GM12878 (cell line): ENCODE measurements at places on chromosomes 5 and 9.

- DNase-seq, result no peak
These were observed 831 bp downstream of the RMRP start for GRCh38 chr9:35656831-35657545.

DNA sequence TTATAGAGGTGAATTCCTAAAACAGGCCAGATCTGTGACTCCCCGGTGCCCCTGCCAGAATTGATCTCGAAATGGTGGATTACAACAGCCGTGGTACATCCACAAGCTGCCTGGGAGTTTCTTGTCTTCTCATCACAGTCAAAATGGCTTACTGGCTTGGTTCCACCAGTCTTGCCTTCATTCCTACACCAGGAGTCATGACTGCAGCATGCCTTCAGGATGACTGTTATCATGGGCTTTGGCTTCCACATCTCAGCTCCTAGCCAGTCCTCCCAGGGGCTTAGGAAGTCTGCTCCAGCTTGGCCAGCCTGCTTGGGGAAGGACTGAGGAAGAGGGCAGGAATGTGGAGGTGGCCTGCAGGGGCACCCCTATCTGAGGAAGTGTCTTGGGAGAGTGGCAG is 132.9 kb upstream of the NR3C1 start:
- DNase-seq, result no peak

DNA sequence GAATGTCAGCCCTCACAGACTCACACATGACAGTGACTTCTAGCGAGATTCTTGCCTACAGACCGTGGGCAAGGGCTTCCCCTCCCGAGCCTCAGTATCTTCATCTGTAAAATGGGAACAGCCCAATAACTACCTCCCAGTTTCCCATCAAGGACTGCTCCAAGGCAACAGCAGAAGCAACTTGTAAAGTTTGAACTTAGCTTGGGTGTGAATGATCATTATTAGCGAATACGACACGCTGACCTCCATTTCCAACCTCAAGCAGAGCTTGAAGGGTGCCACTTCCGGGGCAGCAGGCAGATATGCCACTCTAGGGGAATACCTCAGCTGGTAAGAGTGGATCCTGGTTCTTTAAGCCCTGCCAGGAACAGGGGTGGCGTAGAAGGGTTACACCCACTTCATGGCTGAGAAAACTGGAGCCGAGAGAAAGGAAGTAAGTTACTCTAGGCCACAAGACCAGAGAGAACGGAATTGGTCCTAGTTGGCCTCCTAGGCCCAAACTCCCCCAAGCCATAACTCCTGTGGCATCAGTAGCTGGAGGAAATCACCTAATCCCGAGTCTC is 2.0 kb downstream of the RNF44 start:
- DNase-seq, result peak; percentile 46

GRCh38 chr9:104389341-104389740 is 114.7 kb upstream of the OR13F1 start:
- DNase-seq, result no peak

- no peak for DNase-seq
These were observed 75.5 kb downstream of the SEMA4D start for GRCh38 chr9:89422151-89422975.
